Bone marrow (tissue), 2 donors: ENCODE measurements at places on chromosomes 6 and 20.
A peak's percentile ranks its signal among the peaks of the same experiment; 100 is the strongest.

- DNase-seq: no peak
Observed at GRCh38 chr6:135299256-135299655, 118.1 kb downstream of the MYB start.

DNA sequence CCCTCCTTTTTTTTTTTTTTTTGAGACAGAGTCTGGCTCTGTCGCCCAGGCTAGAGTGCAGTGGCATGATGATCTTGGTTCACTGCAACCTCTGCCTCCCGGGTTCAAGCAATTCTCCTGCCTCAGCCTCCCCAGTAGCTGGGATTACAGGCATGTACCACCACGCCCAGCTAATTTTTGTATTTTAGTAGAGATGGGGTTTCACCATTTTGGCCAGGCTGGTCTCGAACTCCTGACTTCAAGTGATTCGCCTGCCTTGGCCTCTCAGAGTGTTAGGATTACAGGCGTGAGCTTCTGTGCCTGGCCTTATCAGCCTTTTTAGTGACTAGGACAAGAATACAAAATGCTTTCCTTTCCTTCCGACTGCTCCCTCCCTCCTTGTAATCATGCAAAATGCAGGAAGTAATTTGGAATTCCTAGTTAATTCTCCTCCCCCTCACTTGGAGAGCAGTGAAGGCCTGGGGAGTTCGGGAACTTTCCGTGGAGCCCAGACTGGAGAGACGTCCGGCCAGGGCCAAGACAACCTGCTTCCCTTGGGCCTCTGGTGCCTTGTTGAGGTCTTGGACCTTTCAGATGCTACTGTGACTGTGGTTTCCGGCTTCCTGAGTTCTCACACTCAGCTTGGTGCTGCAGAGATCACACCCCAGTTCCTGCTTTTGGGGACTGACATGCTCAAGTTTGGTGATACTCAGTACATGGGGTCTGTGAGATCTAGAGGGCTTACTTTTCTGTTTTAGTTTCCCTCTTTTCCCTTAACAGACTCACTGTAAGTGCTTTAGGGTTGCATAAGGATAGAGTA lies 3.9 kb upstream of the PHF20 start:
- peak; percentile 90 for DNase-seq

DNA sequence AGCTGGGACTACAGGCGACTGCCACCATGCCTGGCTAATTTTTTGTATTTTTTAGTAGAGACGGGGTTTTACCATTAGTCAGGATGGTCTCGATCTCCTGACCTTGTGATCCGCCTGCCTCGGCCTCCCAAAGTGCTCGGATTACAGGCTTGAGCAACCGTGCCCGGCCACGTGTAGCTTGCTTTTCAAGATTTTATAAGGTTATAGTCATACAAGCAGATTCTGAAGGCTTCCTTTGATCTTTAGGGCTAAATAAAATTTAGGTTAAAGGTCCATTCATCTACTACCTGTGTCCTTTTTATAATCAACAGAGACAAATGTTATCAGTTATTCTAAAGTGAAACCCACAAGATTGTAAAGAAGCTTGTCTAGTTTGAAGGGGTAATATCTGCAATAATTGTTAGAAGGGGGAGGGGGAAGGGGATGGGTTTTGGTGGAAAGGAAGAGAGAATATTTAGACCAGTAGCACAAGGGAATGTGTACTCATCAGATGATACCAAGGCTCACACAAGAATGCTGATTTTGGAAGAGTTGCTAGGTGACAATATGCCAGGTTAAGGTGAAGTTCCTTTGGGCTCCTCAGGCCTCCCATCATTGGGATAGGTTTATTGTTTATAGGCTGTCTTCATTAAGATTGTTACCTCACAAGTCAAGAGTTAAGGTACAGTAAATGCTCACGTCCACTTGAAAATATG lies 284.7 kb downstream of the ALDH8A1 start:
- no peak for DNase-seq

DNA sequence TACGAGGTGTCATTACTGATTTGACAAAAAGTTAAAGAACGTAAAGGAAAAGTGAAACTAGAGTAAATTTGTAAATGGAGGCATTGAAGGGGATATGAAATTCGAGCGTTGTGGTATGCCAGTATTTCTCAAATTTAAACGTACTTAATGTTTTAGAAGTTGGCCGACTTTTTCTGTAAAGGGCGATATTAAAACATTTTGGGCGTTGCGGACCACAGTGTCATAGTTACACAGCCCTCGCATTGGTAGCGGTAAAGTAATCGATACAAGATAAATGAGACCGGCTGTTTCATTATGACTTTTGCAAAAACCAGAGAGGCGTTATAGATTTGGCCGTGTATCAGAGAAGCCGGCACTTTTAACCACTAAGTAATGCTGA lies 39.6 kb downstream of the OR2B2 start:
- no peak for DNase-seq

GRCh38 chr20:49888212-49889000 lies 26.9 kb downstream of the SPATA2 start:
- DNase-seq: peak; percentile 37

DNA sequence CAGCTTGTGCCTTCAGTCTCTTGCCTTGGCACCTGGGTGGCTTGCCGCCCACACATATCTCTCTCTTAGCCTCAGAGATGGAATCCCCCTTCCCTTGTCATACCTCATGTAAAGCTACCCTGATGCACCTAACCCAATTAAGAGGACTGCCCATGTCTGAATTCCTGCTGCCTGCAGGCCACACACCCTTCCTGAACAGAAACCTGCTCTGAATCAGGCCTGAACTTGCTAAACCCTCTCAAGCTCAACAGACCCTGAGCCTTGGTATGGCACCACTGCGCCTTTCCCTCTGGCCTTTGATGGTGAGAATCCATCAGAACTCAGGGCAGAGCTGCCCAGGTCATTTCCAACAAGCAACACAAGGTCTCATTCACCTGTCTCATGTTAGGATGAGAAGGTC lies 5.2 kb downstream of the RAET1G start:
- no peak for DNase-seq

- no peak for DNase-seq
Observed at GRCh38 chr6:39884696-39885095, 49.6 kb downstream of the MOCS1 start.

- DNase-seq: no peak
Observed at GRCh38 chr20:1813101-1813529, 82.1 kb upstream of the SIRPA start.

DNA sequence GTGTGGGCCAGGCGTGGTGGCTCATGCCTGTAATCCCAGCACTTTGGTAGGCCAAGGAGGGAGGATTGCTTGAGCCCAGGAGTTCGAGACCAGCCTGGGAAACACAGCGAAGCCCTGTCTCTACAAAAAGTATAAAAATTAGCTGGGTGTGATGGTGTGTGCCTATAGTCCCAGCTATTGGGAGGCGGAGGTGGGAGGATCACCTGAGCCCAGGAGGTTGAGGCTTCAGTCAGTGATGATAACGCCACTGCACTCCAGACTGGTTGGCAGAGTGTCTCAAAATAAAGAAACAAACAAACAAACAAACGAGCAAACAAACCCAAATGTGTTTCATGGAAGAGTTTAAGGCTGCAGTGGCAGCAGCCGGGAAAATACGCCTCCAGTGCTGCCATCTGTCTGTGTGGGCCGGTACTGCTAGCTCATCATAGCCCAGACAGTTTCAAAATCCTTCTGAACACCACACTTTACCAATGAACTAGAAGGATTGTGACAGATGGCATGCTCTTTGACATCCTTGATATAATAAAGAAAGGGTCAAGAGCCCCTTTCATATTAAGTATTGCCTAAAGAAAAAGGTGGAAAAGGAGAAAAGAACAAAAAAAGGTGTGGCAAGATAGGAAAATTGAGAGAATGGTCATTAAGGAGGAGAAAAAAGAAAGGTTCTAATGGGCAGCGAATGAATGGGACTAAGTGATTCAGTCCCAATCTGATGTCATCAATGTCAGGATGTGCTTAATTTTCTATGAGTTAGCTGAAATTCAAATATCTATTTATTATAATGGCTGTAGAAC lies 298.6 kb downstream of the SYNE1 start:
- no peak for DNase-seq

DNA sequence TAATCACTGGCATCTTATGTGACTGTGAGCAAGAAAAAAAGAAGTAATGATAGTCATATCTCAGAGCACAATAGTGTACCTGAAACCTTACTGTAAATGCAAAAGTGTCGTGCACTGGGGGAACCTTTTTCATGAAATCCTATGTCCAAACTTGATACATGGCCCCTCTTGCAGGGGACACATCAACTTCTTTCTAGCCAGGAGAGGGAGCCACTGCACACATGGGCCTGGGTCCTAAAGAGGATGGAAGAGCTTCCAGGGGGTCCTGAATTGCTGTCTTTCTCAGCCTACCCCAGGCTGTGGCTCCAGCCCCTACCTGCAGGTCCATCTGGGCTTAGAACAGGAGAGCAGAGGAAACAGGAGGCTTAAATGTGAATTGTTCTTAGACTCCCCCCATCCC lies 165.7 kb downstream of the SOD2 start:
- DNase-seq: no peak

GRCh38 chr20:53030061-53030460 lies 57.9 kb downstream of the TSHZ2 start:
- no peak for DNase-seq

DNA sequence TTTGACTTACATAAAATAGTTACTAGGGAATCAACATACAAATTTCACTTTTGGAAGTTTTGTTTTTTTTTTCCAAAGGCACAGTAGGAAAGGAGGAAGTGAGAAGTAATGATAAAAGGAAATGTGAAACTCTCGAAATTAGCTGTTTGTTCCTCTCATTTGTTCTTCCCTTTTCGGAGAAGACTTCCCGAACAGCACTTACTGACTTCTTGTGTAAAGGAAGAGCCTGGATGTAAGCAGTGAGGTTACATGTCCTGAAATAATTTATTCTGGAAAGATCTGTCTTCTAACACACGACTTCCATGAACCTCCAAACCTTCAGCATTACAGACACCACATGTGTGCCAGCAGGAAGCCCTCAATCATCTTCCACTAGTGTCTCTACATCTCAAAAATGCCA lies 59.1 kb downstream of the KIF16B start:
- DNase-seq: no peak

GRCh38 chr6:18264923-18265377 lies 620 bp upstream of the DEK start:
- DNase-seq: no peak

DNA sequence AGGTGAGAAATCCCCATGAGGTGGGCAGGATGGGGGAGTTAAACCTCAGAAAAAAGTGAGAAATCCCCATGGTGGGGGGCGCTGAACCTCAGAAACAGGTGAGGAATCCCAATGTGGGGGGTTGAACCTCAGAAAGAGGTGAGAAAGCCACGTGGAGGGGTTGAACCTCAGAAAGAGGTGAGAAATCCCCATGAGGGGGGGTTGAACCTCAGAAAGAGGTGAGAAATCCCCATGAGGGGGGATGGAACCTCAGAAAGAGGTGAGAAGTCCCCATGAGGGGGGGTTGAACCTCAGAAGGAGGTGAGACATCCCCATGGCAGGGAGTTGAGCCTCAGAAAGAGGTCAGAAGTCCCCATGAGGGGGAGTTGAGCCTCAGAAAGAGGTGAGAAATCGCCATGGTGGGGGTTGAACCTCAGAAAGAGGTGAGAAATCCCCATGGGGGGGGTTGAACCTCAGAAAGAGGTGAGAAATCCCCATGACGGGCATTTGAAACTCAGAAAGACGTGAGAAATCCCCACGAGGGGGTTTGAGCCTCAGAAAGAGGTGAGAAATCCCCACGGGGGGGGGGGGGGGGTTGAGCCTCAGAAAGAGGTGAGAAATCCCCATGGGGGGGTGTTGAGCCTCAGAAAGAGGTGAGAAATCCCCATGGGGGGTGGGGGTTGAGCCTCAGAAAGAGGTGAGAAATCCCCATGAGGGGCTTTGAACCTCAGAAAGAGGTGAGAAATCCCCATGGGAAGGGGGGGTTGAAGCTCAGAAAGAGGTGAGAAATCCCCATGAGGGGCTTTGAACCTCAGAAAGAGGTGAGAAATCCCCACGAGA lies 14.3 kb upstream of the GOPC start:
- no peak for DNase-seq

DNA sequence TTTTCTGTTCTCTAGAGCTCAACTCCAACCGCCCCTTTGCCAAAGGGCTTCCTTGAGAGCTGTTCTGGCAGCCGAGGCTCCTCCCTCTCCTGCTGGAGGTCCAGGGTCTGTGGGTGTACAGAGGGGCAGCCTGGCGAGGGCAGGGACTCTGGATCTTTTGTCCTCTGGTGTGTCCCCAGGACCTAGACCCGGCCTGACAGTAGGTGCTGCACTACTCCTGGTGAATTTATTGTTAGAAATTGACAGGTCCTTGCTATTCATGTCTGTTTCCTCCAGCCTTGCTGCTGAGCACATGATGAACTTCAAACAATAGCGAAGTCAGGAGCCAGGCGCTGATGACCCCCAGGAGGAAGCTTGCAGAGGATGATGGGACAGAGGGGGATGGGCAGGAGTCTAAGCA lies 234.7 kb upstream of the SULF2 start:
- DNase-seq: no peak

DNA sequence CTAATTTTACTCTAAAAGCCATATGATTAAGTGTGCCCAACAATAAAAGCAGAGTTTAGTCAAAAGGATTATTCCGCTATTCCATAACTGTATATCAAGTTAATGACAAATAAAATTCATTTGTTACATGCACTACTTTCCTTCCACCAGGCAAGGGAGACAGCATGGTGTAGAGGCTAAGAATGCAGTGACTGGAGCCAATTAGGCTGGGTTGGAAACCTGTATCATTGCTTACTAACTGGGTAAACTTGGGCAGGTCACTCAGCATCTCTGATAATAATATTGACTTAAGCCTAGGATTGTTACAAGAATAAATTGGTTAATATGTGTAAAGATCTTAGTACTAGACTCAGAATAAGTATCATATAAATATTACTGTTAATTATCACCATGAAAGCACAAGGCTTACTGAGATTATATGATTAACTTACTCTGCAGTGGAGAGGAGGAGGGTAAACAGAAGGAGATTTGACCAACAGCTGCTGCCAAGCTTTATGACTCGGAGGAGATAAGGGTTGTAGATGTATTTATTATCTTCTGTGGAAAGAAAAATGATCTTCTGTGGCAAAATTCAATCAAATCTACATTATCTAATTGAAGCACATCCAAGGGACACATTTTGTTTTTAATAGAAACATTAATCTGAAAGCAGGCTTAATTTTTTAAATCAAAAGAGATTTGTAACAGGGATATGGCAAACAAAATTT lies 1459.9 kb downstream of the GRIK2 start:
- no peak for DNase-seq

- no peak for DNase-seq
Observed at GRCh38 chr6:148460876-148461646, 118.4 kb downstream of the SASH1 start.

- DNase-seq: no peak
Observed at GRCh38 chr6:8023638-8024037, 40.6 kb downstream of the BLOC1S5 start.
